ENCODE measurements at places on chromosomes 7 and 10.

DNA sequence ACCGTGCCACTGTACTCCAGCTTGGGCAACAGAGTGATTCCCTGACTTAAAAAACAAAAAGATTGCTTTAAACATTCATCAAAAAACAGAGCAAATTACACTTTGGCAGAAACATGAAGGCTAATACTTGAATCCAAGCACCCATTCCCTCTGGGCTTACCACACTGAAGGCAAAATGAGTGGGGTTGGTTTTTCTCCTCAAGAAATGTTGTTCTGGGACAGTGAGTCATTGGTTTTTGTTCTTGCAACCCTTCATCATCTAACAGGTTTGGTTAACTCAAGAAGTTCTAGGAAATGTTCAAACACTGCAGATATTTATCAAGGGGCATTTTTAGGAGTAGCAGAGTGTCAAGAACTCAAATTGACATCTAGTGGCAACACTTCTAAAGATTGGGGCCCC is 60.5 kb downstream of the KIAA1217 start:
- no peak for DNase-seq
- peaks cover 9% of the 10 kb centered on the region for H3K36me3 ChIP-seq
- H3K27me3 ChIP-seq: no peaks in the 10 kb centered on the region
- H3K27ac ChIP-seq: no peak overlapping the region
- no peak overlapping the region for H3K4me3 ChIP-seq

- H3K27me3 ChIP-seq: no peaks in the 10 kb centered on the region
- peaks cover 14% of the 10 kb centered on the region for H3K4me1 ChIP-seq
- H3K36me3 ChIP-seq: no peaks in the 10 kb centered on the region
- DNase-seq: no peak
- no peak overlapping the region for H3K27ac ChIP-seq
- H3K4me3 ChIP-seq: no peak overlapping the region
Measured at GRCh38 chr7:150401424-150401790, 22.3 kb downstream of the ZNF775 start.

GRCh38 chr10:50540069-50540825 is 83.5 kb downstream of the SGMS1 start:
- H3K4me3 ChIP-seq: no peak overlapping the region
- no peaks in the 10 kb centered on the region for H3K4me1 ChIP-seq
- H3K27me3 ChIP-seq: no peaks in the 10 kb centered on the region
- H3K36me3 ChIP-seq: no peaks in the 10 kb centered on the region
- no peak for DNase-seq

- no peak overlapping the region for H3K4me3 ChIP-seq
- no peak overlapping the region for H3K27ac ChIP-seq
- no peaks in the 10 kb centered on the region for H3K27me3 ChIP-seq
- no peak for DNase-seq
Measured at GRCh38 chr7:100122067-100122466, 2.6 kb downstream of the CNPY4 start.

DNA sequence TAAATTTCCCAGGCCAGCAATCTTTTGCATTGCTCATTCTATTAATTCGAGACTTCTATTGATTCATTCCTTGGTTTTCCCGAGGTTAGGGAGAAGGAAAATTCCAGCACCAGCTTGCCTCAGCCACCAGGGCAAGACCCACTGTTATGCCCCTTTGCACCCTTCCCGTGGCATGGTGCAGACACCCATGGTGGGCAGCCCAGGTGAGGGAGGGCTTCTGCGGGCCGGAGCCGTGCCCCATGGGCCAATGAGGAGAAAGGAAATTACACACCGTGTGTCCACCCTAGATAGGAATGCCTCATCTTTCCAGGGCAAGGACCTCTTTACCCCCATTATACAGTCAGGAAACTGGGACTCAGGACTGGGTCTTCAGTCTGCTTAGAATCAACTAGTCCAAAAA is 4.5 kb upstream of the GRID1 start:
- H3K36me3 ChIP-seq: no peaks in the 10 kb centered on the region
- DNase-seq: peak; percentile 34
- no peak overlapping the region for H3K4me3 ChIP-seq
- peaks cover 21% of the 10 kb centered on the region for H3K27me3 ChIP-seq
- no peak overlapping the region for H3K27ac ChIP-seq

DNA sequence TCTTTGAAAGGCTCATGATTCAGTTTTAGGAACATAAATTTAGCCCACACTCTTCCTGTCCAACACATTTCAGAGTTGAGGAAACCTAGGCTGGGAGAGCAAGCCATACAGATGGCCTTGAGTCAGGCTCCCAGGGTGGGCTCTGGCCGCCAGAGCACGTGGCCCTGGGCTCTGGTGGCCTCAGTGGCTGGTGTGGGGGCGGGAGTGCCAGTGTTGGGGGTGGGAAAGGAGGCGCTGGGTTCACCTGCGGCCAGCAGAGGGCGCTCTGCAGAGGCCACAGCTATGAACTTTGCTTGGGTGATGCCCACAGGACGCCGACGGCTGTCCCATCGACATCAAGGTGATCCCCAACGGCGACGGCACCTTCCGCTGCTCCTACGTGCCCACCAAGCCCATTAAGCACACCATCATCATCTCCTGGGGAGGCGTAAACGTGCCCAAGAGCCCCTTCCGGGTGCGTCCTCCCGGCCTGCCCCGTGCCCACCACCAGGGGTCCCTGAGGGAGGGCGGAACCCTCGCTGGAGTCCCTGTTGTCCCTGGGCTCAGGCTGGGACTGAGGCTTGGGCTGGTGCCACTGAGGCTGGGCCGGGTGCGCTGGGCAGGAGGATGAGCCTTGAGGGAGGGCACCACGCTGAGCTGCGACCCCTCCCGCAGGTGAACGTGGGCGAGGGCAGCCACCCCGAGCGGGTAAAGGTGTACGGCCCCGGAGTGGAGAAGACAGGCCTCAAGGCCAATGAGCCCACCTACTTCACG is 11.9 kb downstream of the FLNC start:
- H3K4me3 ChIP-seq: no peak overlapping the region
- no peaks in the 10 kb centered on the region for H3K36me3 ChIP-seq
- H3K27ac ChIP-seq: no peak overlapping the region
- H3K27me3 ChIP-seq: no peaks in the 10 kb centered on the region

- no peaks in the 10 kb centered on the region for H3K36me3 ChIP-seq
- no peak overlapping the region for H3K4me3 ChIP-seq
- H3K27ac ChIP-seq: no peak overlapping the region
- no peak for DNase-seq
- no peaks in the 10 kb centered on the region for H3K27me3 ChIP-seq
- no peaks in the 10 kb centered on the region for H3K4me1 ChIP-seq
Measured at GRCh38 chr10:49274886-49275285, 24.1 kb upstream of the C10orf71 start.

- H3K36me3 ChIP-seq: no peaks in the 10 kb centered on the region
- no peak overlapping the region for H3K27ac ChIP-seq
- peaks cover 4% of the 10 kb centered on the region for H3K27me3 ChIP-seq
- H3K4me1 ChIP-seq: no peaks in the 10 kb centered on the region
Measured at GRCh38 chr7:152000191-152000590, 25.3 kb upstream of the GALNT11 start.

GRCh38 chr7:155787171-155787851 is 25.0 kb downstream of the SHH start:
- H3K4me3 ChIP-seq: peak overlapping the region; percentile 23
- no peak for DNase-seq
- H3K27ac ChIP-seq: no peak overlapping the region

DNA sequence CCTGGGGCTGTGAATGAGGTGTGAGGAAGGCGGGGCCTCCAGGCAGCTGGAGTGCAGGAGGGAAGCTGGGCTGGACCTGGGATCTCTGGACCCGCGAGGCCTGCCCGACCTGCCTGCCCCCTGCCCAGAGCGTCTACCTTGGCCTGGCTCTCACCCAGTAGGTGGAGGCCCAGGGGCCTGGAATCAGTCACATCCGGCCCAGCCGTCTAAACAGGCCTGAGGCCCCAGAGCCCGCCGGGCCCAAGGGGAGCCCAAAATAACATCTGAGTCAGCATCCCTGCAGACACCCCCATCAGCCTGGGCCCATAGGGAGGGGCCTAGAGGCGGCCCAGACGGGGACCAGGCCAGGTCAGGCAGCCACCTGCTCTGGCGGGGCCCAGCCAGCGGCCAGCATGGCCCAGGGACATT is 15.1 kb upstream of the ELN start:
- no peaks in the 10 kb centered on the region for H3K27me3 ChIP-seq
- H3K36me3 ChIP-seq: no peaks in the 10 kb centered on the region
- no peak overlapping the region for H3K4me3 ChIP-seq

GRCh38 chr7:104979167-104979841 is 34.7 kb upstream of the KMT2E start:
- no peak overlapping the region for H3K4me3 ChIP-seq
- no peaks in the 10 kb centered on the region for H3K27me3 ChIP-seq
- H3K27ac ChIP-seq: peak overlapping the region; percentile 26
- H3K4me1 ChIP-seq: peaks cover 22% of the 10 kb centered on the region
- DNase-seq: no peak

DNA sequence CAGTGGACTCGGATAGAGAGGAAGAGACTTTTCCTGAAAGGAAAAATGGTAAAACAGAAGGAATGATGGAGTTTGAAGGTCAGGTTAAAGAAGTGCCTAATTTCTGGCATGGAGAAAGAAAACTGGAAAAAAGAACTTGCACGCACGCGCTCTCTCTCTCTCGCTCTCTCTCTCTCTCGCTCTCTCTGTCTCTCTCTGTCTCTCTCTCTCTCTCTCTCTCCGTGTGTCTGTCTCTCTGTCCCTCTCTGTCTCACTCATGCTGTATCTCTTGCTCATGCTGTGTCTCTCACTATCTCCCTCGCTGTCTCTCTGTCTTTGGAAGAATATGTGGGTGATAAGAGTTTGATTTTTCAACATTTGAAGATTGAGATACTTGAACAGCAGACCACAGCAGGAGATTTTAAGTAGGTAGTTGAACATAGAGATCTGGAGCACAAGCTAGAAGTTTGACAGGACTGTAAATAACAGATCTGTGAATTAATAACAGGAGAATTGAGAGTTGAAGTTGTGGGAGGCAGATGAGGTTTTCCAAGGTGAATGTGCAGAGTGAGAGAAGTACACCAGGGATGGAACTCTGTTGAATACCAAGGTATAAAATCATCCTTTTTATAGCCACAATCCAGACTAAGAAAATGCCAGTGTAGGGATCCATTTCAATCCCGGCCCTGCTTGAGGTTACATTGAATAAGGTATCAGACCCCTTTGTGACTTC is 33.1 kb downstream of the ADD3 start:
- DNase-seq: no peak
- H3K27me3 ChIP-seq: no peaks in the 10 kb centered on the region
- H3K4me1 ChIP-seq: peaks cover 13% of the 10 kb centered on the region
- no peak overlapping the region for H3K27ac ChIP-seq

DNA sequence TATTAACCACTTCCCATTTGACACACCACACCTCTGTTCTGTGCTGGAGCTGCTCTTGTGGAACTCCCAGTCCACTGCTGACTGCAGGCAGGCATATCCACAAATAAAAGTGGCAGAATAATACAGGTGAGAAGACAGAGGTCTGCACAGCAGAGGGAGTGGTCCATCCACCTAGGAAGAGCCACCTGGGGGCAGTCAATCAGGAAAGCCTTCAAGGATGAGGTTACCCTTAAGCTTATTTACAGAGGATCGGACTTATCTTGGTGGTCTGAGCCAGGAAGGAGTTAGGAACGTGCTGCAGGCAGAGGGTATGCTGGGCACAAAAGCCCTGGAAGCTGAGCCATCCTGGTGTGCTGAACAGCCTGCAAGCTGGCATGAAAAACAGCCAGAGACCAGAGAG is 78.7 kb downstream of the FRMPD2 start:
- no peak overlapping the region for H3K27ac ChIP-seq
- H3K4me3 ChIP-seq: no peak overlapping the region
- H3K4me1 ChIP-seq: no peaks in the 10 kb centered on the region
- peaks cover 2% of the 10 kb centered on the region for H3K27me3 ChIP-seq
- no peak for DNase-seq

- no peak for DNase-seq
- H3K4me3 ChIP-seq: no peak overlapping the region
- H3K27ac ChIP-seq: peak overlapping the region; percentile 94
- no peaks in the 10 kb centered on the region for H3K27me3 ChIP-seq
Measured at GRCh38 chr7:116578526-116578925, 53.7 kb downstream of the CAV1 start.

GRCh38 chr7:1401011-1401410 is 58.3 kb downstream of the MICALL2 start:
- H3K27ac ChIP-seq: no peak overlapping the region
- H3K27me3 ChIP-seq: peaks cover 65% of the 10 kb centered on the region
- no peaks in the 10 kb centered on the region for H3K4me1 ChIP-seq
- H3K36me3 ChIP-seq: no peaks in the 10 kb centered on the region

GRCh38 chr7:94452239-94452638 is 57.4 kb upstream of the CASD1 start:
- H3K27ac ChIP-seq: no peak overlapping the region
- no peaks in the 10 kb centered on the region for H3K36me3 ChIP-seq
- H3K4me1 ChIP-seq: no peaks in the 10 kb centered on the region

- no peaks in the 10 kb centered on the region for H3K27me3 ChIP-seq
- no peak overlapping the region for H3K27ac ChIP-seq
- H3K4me3 ChIP-seq: no peak overlapping the region
- H3K36me3 ChIP-seq: no peaks in the 10 kb centered on the region
- H3K4me1 ChIP-seq: no peaks in the 10 kb centered on the region
- DNase-seq: no peak
Measured at GRCh38 chr10:130065251-130065650, 45.4 kb downstream of the C10orf143 start.

DNA sequence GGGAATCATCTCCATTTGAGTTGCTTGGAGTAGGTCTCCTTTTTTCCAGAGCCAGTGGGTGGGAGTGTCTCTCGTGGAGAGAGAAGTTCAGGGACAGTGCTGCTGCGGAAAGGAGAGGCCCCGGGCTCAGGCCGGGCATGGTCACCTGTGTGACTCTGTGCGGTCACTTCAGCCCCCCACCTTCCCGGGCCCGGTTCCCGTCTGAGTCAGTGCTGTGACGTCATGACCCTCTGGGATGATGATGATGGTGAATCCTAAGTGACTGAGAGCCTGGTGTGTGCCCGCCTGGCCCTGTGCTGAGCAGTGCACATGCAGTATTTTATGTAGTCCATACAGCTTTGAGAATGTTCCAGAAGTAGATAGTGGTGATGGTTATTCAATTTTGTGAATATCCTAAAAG is 32.6 kb upstream of the AP5Z1 start:
- H3K4me1 ChIP-seq: peaks cover 26% of the 10 kb centered on the region
- H3K4me3 ChIP-seq: no peak overlapping the region
- H3K36me3 ChIP-seq: peaks cover 44% of the 10 kb centered on the region
- DNase-seq: no peak
- no peaks in the 10 kb centered on the region for H3K27me3 ChIP-seq
- H3K27ac ChIP-seq: peak overlapping the region; percentile 94

- H3K27me3 ChIP-seq: no peaks in the 10 kb centered on the region
- H3K27ac ChIP-seq: peak overlapping the region; percentile 89
- H3K4me1 ChIP-seq: peaks cover 37% of the 10 kb centered on the region
- peak; percentile 11 for DNase-seq
Measured at GRCh38 chr10:103855852-103856796, 748 bp upstream of the SH3PXD2A start.

DNA sequence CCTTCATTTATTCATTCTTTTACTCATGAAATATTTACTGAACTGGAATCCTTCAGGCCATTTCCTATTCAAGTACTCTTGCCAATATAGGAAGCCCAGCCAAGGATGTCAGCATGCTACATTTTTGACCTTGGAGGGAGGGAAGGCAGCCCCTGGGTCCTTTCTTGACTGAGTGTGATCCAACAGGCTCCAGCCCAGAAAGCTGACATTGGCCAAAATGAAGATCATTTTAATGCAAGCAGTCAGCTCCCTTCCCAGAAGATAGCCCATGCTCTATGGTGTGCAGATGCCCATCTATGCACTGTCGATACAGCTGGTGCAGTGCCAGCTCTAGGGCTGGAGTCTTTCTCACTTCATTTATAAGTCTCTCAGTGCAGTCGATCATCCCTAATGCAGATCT is 646.0 kb downstream of the KCNMA1 start:
- H3K27me3 ChIP-seq: no peaks in the 10 kb centered on the region
- H3K4me3 ChIP-seq: no peak overlapping the region
- DNase-seq: no peak
- no peaks in the 10 kb centered on the region for H3K4me1 ChIP-seq
- no peak overlapping the region for H3K27ac ChIP-seq
